ENCODE measurements at places on chromosomes 2 and 18.

GRCh38 chr2:98528349-98528748 lies 80.0 kb downstream of the COA5 start:
- no peak for DNase-seq

- DNase-seq, result no peak
Measured at GRCh38 chr18:49910019-49910418, 96.7 kb upstream of the ACAA2 start.

DNA sequence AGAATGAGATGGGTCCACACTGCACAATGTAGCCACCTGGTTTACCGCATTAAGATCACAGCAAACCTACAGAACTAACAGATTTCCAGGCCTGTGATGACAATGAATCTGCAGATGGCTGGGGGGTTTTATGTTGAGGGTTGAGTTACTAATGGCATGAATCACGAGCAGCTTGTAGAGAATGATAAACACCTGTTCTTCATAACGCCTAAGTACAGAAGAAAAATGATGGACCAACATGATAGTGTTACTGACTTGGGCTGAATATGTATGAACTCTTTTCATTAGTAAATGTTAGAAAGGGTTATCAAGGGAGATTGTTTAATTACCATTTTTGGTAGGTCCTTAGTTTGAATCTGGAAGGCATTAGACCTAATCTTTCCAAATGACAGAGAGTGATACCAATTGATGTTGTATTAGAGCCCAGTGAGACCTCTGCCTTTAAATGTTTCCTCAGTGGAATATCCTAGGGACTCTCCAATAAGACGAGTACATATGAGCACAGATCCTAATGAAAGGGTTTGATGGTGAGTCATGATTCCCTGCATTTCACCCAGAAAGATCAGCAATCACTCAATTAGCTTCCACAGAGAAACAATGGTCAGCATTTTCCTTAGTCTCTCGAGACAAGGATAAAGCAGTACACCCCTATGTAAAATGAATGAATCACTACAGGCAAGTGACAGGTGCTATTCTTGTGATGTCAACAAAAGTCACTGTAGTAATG lies 243.8 kb downstream of the DLGAP1 start:
- DNase-seq, result no peak

GRCh38 chr2:203418271-203418670 lies 90.1 kb downstream of the ABI2 start:
- DNase-seq, result no peak

DNA sequence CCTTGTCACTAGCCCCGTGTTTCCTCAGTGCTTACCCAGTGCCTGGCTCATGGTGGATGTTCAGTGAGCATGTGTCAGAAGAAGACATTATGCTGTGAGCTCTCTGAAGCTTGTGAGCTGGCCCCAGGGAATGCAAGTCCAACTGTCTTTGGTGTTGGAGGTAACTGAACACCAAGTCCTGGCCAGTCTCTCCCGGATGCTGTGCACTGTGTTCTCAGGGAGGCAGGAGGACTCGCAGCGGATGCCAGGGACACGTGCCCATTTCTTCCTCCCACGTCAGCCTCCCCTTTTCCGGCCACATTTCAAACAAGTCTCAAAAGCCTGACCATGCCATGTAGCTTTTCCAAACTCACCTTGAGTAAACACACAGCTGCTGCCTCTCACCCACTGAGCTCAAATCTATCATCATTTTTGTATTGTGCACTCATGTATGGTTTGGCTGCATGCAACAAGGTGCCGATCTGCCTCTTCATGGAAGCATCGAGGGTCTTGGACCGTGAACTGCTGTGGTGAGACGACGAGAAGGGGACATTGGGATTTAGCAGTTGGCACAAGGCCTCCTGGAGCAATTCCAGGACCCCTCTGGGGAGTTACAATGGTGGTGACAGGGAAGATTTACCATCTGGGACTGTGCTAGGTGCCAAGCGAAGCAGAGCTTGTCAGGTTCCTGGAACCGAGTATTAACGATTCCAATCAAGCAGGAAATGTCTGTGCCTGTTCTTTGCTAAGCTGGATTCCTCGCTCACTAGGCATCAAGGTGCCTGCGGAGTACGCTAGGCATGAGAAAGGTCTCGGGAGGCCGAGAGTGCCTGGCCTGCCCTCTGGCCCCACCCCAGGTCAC lies 44.4 kb upstream of the MGAT4A start:
- no peak for DNase-seq

- DNase-seq, result peak; percentile 78
Measured at GRCh38 chr2:9347411-9347881, 75.9 kb downstream of the ITGB1BP1 start.

DNA sequence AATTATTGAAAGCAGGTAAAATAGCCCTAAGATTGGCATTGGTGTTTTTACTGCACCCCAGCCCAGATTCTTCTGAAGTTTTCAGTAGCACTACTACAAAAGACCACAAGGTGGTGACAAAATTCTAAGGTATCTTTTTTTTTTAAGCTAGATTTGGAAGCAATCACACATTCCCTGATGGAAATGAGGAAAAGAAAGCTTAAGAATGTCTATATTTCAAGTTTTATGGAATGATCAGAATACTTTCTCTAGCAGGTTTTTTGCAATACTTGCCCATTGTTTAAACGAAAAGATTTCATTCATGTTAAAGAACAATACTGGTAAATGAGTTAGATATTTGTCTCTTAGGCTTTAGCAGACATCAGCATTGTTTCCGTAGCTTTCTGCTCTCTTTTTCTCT lies 32.1 kb upstream of the ZNF638 start:
- peak; percentile 51 for DNase-seq

DNA sequence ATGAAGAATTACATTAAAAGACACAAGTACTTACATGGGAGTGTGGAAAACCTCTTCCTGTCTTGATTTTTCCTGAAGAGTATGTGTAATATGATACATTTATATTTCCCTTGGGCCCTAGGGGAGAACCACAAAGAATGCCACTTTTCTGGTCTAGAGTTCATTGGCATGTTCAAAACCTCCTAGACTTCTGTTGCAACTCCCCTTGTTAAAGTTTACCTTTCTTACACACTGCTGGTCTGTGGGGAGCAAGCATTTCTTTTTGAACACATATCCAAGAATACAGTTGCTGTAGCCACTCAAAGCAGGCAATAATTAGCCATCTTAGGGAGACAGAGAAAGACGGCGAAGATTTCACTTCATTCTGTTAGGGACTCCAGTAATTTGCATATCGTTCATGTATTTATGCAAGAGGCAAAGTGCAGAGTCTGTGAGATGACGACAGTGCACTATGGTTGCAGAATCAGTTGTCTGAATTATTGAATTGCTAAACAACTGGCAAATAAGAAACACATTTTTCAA lies 103.5 kb downstream of the NOL4 start:
- DNase-seq, result peak; percentile 42

DNA sequence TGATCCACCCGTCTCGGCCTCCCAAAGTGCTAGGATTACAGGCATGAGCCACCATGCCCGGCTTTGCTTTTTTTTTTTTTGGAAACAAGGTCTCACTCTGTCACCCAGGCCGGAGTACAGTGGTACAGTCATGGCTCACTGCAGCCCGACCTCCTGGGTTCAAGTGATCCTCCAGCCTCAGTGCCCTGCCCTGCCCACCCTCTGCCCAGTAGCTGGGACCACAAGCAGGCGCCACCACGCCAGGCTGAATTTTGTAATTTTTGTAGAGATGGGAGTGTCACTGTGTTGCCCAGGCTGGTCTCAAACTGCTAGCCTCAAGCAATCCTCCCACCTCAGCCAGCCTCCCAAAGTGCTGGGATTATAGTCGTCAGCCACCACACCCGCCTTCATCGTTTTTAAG lies 11.6 kb upstream of the PSD4 start:
- no peak for DNase-seq

- no peak for DNase-seq
Measured at GRCh38 chr2:240569998-240570530, 1.8 kb downstream of the RNPEPL1 start.

DNA sequence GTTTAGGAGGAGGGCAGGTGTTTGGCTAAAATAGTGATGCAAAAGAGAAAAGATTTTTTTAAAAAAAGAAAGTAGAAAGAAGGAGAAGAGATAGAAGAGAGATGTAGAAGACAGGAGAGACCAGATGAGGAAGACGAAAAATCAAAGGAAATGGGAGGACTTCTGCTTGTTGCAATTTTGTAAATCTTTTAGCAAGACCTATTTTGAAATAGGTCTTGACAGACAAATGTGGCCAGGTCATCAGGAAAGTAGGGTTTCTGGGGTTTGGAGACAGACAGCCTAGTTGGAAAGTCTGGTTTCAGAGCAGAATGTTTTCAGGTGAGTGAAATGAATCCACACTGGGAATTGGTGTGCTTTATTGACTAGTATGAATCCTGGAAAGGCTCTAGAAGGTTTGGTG lies 104.5 kb upstream of the CAVIN2 start:
- DNase-seq, result no peak

GRCh38 chr2:152154462-152154861 lies 21.1 kb downstream of the STAM2 start:
- DNase-seq, result no peak

DNA sequence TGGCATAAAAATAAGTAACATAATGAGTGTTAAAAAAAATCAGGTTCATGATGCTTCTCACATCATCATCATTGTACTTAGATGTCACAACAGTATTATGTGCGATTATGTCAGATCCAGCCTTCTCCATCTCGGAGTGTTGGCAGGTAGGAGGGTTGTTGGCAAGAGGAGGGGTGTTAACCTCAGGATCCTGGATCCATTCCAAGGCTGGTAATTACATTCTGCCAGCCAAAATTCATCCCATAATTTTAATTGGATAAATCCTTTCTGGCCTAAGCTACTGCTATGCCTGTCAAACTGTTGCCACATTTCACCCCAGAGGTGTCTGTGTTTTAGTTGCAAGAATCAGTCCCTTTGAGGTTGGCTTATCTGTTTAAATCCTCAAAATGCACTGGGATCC lies 891 bp upstream of the FTCDNL1 start:
- DNase-seq, result no peak

- peak; percentile 67 for DNase-seq
Measured at GRCh38 chr2:74002505-74003421, 18.1 kb downstream of the TET3 start.

- peak; percentile 12 for DNase-seq
Measured at GRCh38 chr2:169221745-169222369, 140.5 kb downstream of the LRP2 start.

DNA sequence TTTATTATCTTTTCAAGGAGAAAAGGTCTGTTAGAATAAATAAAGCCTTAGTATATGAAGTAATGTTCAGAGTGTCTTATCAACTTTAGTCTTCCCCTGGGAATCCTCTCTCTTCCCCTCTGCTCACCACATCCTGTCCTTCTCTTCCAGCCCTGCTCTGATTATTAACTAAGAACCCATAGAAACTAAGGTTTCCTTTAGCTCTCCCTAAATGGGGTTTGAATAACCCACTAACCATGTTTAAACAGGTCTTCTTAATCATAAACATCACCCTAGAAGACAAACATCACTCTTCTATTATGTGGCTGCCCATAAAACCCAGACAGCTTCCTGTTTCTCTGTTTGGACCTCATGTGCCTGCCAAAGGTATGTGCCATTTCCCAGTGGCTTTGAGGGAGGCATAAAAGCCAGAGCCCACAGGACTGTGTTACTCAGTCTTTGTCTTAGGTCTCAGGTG lies 50.1 kb downstream of the SLC14A1 start:
- DNase-seq, result peak; percentile 49

- DNase-seq, result peak; percentile 22
Measured at GRCh38 chr2:197369228-197369932, 58.8 kb upstream of the ANKRD44 start.

GRCh38 chr2:25165992-25166875 lies 2.1 kb downstream of the POMC start:
- no peak for DNase-seq

DNA sequence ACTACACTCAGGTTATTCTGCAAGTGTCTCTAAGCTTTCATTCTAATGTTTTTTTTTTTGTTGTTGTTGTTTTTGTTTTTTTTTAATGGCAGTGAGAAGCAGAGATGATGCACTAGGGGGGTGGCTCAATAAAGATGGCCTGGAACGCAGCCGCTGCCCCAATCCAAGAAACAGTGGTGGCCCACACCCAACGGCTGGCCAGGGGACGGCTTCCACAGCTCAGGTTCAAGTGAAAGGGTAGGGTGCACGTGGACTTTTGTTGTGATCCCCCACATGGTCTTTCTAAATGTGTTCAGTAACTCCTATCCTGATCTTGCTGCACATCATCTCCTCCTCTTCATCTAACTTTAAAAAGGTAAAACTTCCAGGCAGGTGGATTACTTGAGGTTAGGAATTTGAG lies 190.1 kb downstream of the NDUFA10 start:
- DNase-seq, result no peak

DNA sequence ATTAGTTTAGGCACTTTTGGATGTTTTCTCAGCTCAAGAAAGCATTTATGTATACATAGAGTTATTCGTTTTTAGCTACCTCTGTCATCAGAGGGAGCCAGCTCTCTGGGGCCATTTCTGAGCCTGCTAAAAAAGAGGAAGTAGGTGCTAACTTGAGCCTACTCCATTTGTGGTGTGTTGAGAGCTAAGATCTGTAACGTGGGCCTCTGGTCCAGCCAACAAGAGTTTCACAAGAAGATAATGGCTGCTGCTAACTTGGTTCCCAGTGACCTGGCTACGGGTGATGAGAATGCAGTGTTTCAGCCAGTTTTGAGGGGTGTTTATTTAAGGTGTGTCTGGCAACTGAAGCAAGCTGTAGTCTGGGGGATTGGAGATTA lies 182.5 kb downstream of the PRKCE start:
- no peak for DNase-seq

GRCh38 chr18:12946549-12947284 lies 1.1 kb upstream of the SEH1L start:
- DNase-seq, result peak; percentile 83

DNA sequence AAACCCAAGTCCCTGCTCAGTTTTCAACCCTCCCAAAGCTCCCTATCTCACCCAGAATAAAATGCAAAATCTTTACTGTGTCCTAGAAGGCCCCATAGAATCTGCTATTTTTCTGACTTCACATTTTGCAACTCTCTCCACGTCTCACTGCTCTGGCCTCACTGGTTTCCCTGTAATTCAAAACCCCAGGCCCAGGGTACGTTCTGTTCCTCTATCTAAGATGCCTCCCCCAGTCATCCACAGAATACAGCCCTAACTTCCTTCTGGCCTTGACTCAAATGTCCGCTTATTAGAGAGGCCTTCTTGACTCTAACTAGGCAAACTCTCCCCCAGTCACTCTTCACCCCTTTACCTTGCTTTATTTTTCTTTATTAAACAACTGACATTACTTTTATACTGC lies 42.0 kb downstream of the FAM161A start:
- no peak for DNase-seq

Measured in fibroblast of mammary gland (primary cell).